ENCODE measurements at places on chromosomes 4 and X.
A peak's percentile ranks its signal among the peaks of the same experiment; 100 is the strongest.

DNA sequence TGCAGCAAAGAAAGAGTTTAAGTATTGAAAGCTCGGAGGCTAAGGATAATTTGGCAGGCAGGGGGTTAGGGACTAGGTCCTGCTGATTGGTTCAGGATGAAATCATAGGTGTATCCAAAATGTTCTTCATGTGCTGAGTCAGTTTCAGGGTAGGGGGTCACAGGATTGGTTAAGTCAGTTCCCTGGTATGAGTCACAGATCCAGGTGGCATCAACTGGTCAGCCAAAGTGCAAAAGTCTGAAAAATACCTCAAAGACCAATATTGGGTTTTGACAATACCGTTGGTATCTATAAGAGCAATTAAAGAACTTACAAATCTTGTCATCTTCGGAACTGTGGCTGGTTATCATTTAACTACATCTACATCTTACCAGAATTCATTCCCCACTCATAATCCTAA is 25.6 kb upstream of the PRDM8 start:
- no peak for DNase-seq

DNA sequence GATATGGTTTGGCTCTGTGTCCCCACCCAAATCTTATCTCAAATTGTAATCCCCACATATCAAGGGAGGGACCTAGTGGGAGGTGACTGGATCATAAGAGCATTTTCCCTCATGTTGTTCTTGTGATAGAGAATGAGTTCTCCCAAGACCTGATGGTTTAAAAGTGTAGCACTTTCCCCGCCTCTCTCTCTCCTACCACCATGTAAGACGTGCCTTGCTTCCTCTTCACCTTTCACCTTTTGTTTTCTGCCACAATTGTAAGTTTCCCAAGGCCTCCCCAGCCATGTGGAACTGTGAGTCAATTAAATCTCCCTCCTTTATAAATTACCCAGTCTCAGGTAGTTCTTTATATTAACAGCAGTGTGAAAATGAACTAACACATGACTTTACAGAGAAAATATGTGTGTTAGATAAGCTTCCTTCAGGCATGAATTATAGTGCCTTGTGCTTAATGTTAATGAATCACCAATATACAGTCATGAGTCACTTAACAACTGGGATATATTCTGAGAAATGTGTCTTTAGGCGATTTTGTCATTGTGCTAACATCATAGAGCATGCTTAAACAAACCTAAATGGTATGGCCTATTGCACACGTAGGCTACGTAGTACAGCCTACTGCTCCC is 37.9 kb downstream of the PDGFC start:
- no peak for DNase-seq

DNA sequence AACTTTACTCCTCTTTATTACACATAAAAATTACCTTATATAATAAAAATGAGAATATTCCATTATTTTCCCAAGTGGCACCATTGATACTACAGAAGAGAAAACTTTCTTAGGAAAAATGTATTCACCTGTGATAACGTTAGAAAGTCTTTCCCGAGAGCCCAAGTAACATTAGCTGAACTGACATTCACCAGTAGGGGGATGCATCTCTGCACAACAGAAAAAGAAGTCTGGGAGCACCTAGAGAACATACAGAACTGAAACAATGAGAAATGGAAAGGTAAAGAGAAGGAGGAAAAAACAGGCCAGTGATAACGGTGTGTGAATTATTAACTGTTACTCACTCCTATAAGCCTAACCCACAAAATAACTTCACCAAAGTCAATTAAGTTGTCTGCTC is 423.3 kb downstream of the CENPC start:
- DNase-seq = no peak

- DNase-seq = peak; percentile 63
Measured at GRCh38 chr4:184472614-184473498, 1.5 kb downstream of the IRF2 start.

- no peak for DNase-seq
Measured at GRCh38 chrX:114038358-114038757, 545.5 kb upstream of the HTR2C start.

All from globus pallidus (tissue), 1 donor.